ENCODE measurements at places on chromosomes 2 and 18.

- DNase-seq, result no peak
Observed at GRCh38 chr2:239375278-239376061, 25.4 kb downstream of the HDAC4 start.

- DNase-seq, result no peak
Observed at GRCh38 chr2:2825062-2825461, 494.0 kb upstream of the MYT1L start.

DNA sequence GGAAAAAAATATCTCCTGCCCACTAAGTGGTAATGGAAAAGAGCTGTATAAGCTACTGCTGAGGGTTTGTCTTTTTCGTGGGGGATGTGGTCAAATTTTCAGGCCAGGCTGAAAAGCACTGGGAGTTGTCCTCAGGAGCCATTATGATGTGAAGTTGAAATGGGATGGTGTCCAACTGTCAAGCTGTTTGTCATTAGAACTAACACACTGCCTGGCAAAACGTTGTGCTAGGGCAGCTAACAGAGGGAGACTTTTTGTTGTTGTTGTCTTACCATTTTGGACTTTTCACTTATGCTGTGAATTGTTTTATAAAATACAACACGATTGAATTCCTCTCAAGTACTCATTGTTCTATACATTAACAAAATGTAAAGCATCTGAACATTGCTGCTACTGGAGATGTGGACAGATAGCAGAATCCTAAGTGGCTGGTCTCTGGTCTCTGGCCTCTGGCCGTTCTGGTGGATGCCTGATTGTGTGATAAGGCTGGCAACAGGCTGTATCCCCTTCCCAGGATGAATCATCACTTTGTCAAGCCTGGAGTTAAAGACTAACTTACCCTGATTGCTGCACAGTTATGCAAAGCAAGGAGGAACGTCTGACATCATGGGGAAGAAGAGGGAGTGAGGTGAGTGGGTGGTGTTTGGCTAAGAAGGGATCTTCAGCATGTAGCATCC is 2.3 kb downstream of the MYO1B start:
- DNase-seq, result peak; percentile 83

GRCh38 chr2:65128297-65129190 is 1.4 kb downstream of the RAB1A start:
- DNase-seq, result peak; percentile 42

DNA sequence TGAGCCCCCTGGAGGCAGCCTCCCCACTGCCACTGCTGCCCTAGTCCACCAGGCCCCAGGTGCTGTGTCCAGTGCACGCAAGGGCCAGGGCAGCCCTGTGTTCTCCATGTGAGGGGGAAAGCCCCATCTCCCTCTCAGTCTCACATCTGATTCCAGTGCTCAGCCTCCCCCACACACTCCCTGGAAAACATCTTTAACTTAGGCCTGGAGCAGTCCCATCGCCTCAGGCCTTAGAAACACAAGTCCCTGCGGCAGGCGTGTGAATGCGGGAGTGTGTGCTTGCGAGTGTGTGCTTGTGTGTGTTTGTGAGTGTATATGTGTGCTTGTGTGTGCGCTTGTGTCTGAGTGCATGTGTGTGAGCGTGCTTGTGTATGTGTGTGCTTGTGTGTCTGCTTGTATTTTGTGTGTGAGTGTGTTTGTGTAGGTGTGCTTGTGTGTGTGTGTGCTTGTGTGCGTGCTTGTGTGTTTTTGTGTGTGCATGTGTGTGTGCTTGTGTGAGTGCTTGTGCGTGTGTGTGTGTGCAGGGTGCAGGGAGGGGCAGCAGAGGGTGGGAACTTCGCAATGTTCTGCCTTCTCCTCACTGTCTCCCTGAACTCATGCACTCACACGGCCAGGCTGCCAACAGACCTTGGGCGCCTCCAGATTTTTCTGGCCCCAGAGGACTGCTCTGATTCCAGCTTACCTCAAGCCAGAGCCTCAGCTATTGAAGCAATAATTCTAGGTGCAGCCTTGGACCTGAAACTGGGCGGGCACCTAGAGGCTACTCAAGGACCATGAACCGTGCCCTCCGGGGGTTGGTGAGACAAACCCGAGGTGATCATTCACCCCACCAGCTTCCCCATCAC is 139.6 kb downstream of the CABLES1 start:
- no peak for DNase-seq

Data from GM03348 (cell line).